Activated naive CD8-positive, alpha-beta T cell treated with anti-CD3 and anti-CD28 coated beads for 36 hours (primary cell): ENCODE measurements at places on chromosomes 3 and 15.

DNA sequence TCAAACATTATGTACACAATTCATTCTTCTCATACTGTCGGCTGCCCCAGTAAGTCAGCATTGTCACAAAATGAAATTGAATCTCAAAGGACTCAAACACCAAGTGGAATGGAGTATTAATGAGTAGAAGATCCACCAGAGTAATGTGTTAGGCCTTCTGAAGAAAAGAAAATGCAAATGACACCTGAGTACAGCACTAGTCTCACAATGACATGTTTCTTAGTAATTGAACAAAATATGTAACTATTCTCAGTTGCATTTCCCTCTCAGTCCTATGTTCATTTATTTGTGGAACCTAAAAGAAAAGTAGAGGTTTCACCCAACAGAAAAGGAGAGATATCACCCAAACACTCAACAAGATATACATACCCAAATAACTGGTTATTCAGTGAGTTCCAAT, 283.9 kb upstream of the THBS1 start:
- no peak overlapping the region for H3K4me3 ChIP-seq
- peaks cover 49% of the 10 kb centered on the region for H3K27me3 ChIP-seq
- no peak overlapping the region for H3K27ac ChIP-seq
- no peak for DNase-seq
- no peaks in the 10 kb centered on the region for H3K36me3 ChIP-seq

- H3K27ac ChIP-seq, result no peak overlapping the region
- H3K36me3 ChIP-seq, result no peaks in the 10 kb centered on the region
- no peaks in the 10 kb centered on the region for H3K4me1 ChIP-seq
- H3K4me3 ChIP-seq, result no peak overlapping the region
Measured at GRCh38 chr15:51350723-51351122, 9.3 kb downstream of the GLDN start.

DNA sequence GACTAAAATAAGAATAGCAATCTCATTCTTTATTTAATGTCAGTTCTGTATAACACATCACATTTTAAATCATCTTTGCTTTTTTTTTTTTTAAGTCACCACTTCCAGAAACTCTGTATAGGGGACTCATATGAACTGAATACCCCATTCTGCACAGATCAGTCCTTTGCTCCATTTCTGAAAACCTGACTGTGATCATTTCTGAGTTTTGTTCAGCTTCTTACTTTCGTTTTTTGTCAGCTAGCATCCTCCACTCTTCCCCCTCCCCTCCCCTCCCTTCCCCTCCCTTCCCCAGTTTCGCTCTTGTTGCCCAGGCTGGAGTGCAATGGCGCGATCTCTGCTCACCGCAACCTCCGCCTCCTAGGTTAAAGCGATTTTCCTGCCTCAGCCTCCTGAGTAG, 49.8 kb upstream of the SGO1 start:
- no peaks in the 10 kb centered on the region for H3K27me3 ChIP-seq
- no peak overlapping the region for H3K4me3 ChIP-seq
- H3K36me3 ChIP-seq, result peaks cover 3% of the 10 kb centered on the region
- H3K27ac ChIP-seq, result no peak overlapping the region
- DNase-seq, result no peak
- H3K4me1 ChIP-seq, result no peaks in the 10 kb centered on the region

DNA sequence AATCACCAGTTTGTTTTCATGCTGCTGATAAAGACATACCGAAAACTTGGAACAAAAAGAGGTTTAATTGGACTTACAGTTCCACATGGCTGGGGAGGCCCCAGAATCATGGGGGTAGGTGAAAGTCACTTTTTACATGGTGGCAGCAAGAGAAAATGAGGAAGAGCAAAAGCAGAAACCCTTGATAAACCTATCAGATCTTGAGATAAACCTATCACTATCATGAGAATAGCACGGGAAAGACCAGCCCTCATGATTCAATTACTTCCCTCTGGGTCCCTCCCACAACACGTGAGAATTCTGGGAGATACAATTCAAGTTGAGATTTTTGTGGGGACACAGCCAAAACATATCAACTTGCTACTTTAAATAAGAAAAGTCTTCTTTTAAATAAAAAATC, 28.9 kb downstream of the CD200R1L start:
- no peak overlapping the region for H3K27ac ChIP-seq
- H3K27me3 ChIP-seq, result no peaks in the 10 kb centered on the region
- no peak for DNase-seq
- peaks cover 5% of the 10 kb centered on the region for H3K4me1 ChIP-seq
- no peak overlapping the region for H3K4me3 ChIP-seq

GRCh38 chr3:8931342-8931741, 31.9 kb downstream of the RAD18 start:
- no peak overlapping the region for H3K27ac ChIP-seq
- no peaks in the 10 kb centered on the region for H3K4me1 ChIP-seq
- DNase-seq, result no peak
- no peak overlapping the region for H3K4me3 ChIP-seq

- H3K27ac ChIP-seq, result peak overlapping the region; percentile 70
- peak overlapping the region; percentile 77 for H3K4me3 ChIP-seq
Measured at GRCh38 chr3:183255348-183255730, 2.3 kb downstream of the B3GNT5 start.

DNA sequence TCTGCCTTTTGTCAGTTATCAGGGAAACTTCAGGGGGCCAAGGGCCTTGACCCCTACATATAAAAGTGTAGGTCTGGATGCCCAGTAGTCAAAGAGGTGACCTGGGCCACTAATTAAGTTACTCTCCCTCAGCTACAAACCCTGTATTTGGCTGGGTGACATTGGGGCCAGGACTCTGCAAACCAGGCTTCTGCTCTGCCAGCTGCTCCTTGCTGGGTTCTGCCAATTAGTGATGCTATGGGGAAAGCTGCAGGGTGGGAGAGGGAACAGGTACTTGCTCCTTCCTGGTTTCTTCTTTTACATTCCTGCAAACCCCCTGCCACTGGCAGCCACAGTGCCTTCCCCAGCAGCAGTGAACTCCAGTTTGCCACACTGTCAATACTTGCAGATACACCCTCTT, 179.2 kb downstream of the CADPS start:
- H3K27ac ChIP-seq, result no peak overlapping the region
- no peaks in the 10 kb centered on the region for H3K27me3 ChIP-seq
- no peak overlapping the region for H3K4me3 ChIP-seq
- DNase-seq, result no peak
- no peaks in the 10 kb centered on the region for H3K36me3 ChIP-seq

DNA sequence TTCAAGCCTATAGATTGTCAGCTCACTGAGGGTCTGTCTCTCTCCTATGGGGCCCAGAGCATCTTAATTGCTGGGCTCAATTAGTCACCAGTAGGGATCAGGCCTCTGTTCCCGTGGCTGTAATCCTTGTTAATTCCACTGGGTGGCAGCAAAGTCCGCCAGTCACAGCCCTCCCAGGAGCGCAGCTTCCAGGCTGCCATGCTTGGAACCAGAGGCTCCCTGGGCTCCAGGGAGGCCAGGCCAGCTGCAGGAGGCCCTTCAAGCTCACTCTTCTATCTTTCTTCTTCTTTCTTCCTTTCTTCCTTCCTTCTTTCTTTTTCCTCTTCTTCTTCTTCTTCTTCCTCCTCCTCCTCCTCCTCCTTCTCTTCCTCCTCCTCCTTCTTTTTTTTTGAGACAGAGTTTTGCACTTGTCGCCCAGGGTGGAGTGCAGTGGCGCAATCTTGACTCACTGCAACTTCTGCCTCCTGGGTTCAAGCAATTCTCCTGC, 14.4 kb downstream of the RNU5B-1 start:
- H3K27me3 ChIP-seq, result peaks cover 21% of the 10 kb centered on the region
- no peaks in the 10 kb centered on the region for H3K4me1 ChIP-seq
- no peak overlapping the region for H3K4me3 ChIP-seq
- H3K36me3 ChIP-seq, result no peaks in the 10 kb centered on the region

GRCh38 chr15:51672913-51673857, 8.1 kb upstream of the SCG3 start:
- no peaks in the 10 kb centered on the region for H3K4me1 ChIP-seq
- no peak overlapping the region for H3K4me3 ChIP-seq
- no peaks in the 10 kb centered on the region for H3K36me3 ChIP-seq
- peaks cover 15% of the 10 kb centered on the region for H3K27me3 ChIP-seq
- DNase-seq, result no peak

GRCh38 chr3:169117264-169117663, 546.2 kb downstream of the MECOM start:
- H3K27ac ChIP-seq, result no peak overlapping the region
- H3K27me3 ChIP-seq, result peaks cover 2% of the 10 kb centered on the region
- H3K4me1 ChIP-seq, result no peaks in the 10 kb centered on the region

GRCh38 chr15:51846463-51847230, 17.2 kb downstream of the TMOD3 start:
- peaks cover 56% of the 10 kb centered on the region for H3K4me1 ChIP-seq
- peak overlapping the region; percentile 62 for H3K27ac ChIP-seq
- no peak for DNase-seq

DNA sequence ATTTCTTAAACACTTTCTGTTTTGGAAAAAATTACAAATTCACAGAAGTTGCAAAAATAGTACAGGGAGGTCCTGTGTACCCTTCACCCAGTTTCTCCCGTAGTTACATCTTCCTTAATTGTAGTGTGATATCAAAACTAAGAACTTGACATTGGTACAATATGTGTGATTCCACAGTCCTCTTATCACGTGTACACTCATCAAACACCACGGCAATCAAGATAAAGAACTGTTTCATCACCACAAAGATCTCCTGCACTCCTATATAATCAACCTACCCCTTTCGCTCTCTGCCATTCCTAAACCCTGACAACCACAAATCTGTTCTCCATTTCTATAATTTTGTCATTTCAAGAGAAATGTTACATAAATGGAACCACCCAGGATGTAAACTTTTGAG, 31.4 kb downstream of the POMGNT2 start:
- no peaks in the 10 kb centered on the region for H3K4me1 ChIP-seq
- DNase-seq, result no peak
- peaks cover 16% of the 10 kb centered on the region for H3K36me3 ChIP-seq
- H3K27me3 ChIP-seq, result no peaks in the 10 kb centered on the region

GRCh38 chr15:31098491-31098917, 3.0 kb downstream of the TRPM1 start:
- no peaks in the 10 kb centered on the region for H3K36me3 ChIP-seq
- no peak overlapping the region for H3K27ac ChIP-seq
- no peaks in the 10 kb centered on the region for H3K4me1 ChIP-seq
- H3K27me3 ChIP-seq, result no peaks in the 10 kb centered on the region

DNA sequence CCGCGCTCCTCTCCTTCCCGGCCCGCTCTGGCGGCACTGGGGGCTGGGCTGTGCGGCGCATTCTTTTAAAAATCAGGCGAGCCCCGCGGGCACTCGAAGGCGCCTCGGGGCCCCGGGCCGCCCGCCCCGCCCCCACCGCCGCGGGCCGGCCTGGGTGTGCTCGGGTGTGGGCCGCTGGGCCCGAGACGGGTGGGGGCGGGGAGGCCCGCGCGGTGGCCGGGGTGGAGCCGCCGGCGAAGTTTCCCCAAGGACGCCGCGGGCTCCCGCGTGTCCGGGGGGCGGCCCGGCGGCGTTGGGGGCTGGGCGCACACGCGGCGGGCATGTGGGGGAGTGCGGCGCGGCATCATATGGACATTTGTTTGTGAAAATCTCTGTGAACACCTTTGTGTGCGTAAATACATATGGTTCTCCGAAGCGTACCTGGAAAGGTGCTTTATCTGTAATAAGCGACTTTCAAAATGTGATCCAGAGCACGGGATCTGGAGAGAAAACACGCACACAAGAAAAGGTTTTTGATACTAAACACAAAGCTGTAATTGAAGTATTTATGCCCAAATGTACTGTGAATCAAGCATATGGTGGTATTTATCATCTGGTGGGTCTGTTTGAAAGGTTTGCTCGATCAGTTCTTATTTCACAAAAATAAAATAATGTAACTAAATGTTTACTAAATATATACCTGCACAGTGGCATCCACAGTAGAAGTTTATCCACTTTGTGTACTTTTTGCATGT, 612 bp upstream of the TBL1XR1 start:
- H3K27ac ChIP-seq, result peak overlapping the region; percentile 93
- peak; percentile 76 for DNase-seq
- peaks cover 4% of the 10 kb centered on the region for H3K27me3 ChIP-seq
- H3K4me1 ChIP-seq, result peaks cover 60% of the 10 kb centered on the region
- H3K4me3 ChIP-seq, result peak overlapping the region; percentile 67

DNA sequence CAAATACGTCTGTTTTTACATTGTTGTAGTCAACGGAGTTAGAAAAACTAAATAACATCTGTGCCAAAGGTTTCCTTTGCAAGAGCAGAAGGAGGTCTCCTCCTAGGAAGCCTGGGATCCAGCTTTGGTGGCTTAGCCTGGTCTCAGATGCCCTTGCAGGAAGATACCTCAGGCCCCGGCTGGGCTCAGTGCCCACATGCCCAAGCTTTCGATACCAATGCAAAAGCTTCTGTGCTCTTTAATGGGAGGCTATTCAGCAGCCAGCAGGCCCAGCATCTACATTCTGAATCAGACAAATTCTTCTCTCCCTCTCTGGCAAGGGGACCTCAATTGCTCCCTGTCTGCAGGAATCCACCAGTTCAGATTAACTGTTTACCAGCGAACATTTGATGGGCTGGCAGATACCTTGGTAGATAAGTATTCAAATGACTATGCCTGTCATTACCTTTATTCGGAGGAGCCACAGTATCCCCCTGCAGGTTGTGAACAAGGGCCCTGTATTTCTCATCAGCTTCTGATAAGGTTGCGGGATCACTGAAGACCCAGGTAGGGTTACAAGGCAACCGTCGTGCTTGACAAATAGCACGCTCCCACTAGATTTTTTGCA, 180.1 kb upstream of the KBTBD8 start:
- no peaks in the 10 kb centered on the region for H3K36me3 ChIP-seq
- H3K4me1 ChIP-seq, result no peaks in the 10 kb centered on the region
- no peak overlapping the region for H3K4me3 ChIP-seq
- no peak overlapping the region for H3K27ac ChIP-seq

- DNase-seq, result no peak
- H3K27me3 ChIP-seq, result no peaks in the 10 kb centered on the region
- no peak overlapping the region for H3K4me3 ChIP-seq
- peaks cover 9% of the 10 kb centered on the region for H3K36me3 ChIP-seq
- H3K4me1 ChIP-seq, result peaks cover 2% of the 10 kb centered on the region
Measured at GRCh38 chr3:172307141-172307560, 141.1 kb downstream of the GHSR start.

- DNase-seq, result no peak
- peaks cover 22% of the 10 kb centered on the region for H3K36me3 ChIP-seq
- peaks cover 81% of the 10 kb centered on the region for H3K4me1 ChIP-seq
- H3K27ac ChIP-seq, result peak overlapping the region; percentile 42
- H3K4me3 ChIP-seq, result peak overlapping the region; percentile 2
- no peaks in the 10 kb centered on the region for H3K27me3 ChIP-seq
Measured at GRCh38 chr15:31332020-31332680, 5.5 kb downstream of the KLF13 start.

DNA sequence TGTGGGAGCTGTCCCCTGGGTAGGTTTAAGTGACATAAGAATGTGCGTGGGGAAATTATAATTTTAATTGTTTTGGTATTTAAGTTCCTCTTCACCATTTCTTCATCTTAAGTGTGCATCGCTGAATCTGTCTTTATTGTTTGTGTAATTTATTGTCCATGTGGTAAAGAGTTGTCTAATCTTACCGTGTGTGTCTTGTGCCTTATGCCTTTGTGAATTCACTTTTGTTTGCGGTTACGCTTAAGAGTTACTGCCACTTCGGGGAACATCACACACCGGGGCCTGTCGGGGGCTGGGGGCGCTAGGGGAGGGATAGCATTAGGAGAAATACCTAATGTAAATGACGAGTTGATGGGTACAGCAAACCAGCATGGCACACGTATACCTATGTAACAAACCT, 767 bp downstream of the WDR48 start:
- DNase-seq, result peak; percentile 6
- peaks cover 35% of the 10 kb centered on the region for H3K4me1 ChIP-seq
- H3K27ac ChIP-seq, result peak overlapping the region; percentile 97
- no peaks in the 10 kb centered on the region for H3K27me3 ChIP-seq
